ENCODE measurements at places on chromosomes 1 and 21.

GRCh38 chr1:232111611-232112010 is 485.0 kb downstream of the DISC1 start:
- H3K4me3 ChIP-seq, result no peak overlapping the region
- H3K27ac ChIP-seq, result no peak overlapping the region
- H3K27me3 ChIP-seq, result no peaks in the 10 kb centered on the region
- H3K4me1 ChIP-seq, result no peaks in the 10 kb centered on the region
- ATAC-seq, result no peak

DNA sequence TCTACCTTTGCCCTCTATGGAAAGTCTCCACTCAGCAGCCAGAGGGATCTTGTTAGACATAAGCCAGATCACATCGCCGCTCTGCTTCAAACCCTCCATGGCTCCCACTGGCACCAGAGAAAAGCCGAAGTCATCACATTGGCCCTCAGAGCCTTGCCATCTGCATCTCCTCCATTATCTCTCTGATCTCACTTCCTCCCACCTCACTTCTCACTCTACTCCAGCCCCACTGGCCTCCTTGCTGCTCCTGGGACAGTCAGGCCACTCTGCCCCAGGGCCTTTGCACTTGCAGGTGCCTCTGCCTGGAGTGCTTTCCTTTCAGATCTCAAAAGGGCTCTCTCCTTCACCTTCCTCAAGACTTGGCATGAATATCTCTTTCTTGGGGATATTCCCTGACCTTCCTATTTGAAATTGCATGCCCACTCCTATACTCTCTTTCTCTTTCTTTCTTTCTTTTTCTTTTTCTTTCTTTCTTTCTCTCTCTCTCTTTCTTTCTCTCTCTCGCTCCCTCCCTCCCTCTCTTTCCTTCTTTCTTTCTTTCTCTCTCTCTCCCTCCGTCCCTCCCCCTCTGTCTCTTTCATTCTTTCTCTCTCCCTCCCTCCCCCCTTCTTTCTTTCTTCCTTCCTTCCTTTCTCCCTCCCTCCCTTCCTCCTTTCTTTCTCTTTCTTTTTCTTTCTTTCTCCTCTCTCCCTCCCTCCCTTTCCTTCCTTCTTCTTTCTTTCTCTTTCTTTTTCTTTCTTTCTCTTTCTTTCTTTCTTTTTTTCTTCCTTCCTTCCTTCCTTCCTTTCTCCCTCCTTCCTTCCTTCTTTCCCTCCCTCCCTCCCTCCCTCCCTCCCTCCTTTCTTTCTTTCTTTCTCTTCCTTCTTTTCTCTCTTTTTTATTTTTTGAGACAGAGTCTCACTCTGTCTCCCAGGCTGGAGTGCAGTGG is 96.0 kb upstream of the CASZ1 start:
- no peak overlapping the region for H3K4me3 ChIP-seq
- H3K27me3 ChIP-seq, result peaks cover 77% of the 10 kb centered on the region
- no peaks in the 10 kb centered on the region for H3K4me1 ChIP-seq
- H3K36me3 ChIP-seq, result no peaks in the 10 kb centered on the region

- H3K36me3 ChIP-seq, result no peaks in the 10 kb centered on the region
- no peaks in the 10 kb centered on the region for H3K4me1 ChIP-seq
- no peaks in the 10 kb centered on the region for H3K27me3 ChIP-seq
- no peak overlapping the region for H3K27ac ChIP-seq
- no peak overlapping the region for H3K4me3 ChIP-seq
These were observed 124.2 kb downstream of the AKT3 start for GRCh38 chr1:243725846-243726245.

GRCh38 chr1:915295-916172 is 8.2 kb upstream of the SAMD11 start:
- H3K4me1 ChIP-seq, result peaks cover 34% of the 10 kb centered on the region
- no peak overlapping the region for H3K27ac ChIP-seq
- ATAC-seq, result no peak
- peaks cover 91% of the 10 kb centered on the region for H3K27me3 ChIP-seq
- H3K4me3 ChIP-seq, result no peak overlapping the region
- H3K36me3 ChIP-seq, result no peaks in the 10 kb centered on the region

GRCh38 chr21:44736291-44737004 is 25.1 kb upstream of the TSPEAR start:
- no peaks in the 10 kb centered on the region for H3K36me3 ChIP-seq
- H3K4me1 ChIP-seq, result no peaks in the 10 kb centered on the region
- H3K27ac ChIP-seq, result no peak overlapping the region
- H3K27me3 ChIP-seq, result peaks cover 36% of the 10 kb centered on the region
- ATAC-seq, result no peak
- H3K4me3 ChIP-seq, result no peak overlapping the region

- no peak for ATAC-seq
- no peaks in the 10 kb centered on the region for H3K4me1 ChIP-seq
- no peaks in the 10 kb centered on the region for H3K36me3 ChIP-seq
- no peaks in the 10 kb centered on the region for H3K27me3 ChIP-seq
- H3K4me3 ChIP-seq, result no peak overlapping the region
These were observed 15.0 kb upstream of the ROR1 start for GRCh38 chr1:63758791-63759190.

GRCh38 chr1:58765006-58765405 is 18.8 kb downstream of the JUN start:
- H3K4me1 ChIP-seq, result peaks cover 5% of the 10 kb centered on the region
- H3K4me3 ChIP-seq, result no peak overlapping the region
- H3K36me3 ChIP-seq, result no peaks in the 10 kb centered on the region
- no peaks in the 10 kb centered on the region for H3K27me3 ChIP-seq
